ENCODE measurements at places on chromosomes 13 and 19.

DNA sequence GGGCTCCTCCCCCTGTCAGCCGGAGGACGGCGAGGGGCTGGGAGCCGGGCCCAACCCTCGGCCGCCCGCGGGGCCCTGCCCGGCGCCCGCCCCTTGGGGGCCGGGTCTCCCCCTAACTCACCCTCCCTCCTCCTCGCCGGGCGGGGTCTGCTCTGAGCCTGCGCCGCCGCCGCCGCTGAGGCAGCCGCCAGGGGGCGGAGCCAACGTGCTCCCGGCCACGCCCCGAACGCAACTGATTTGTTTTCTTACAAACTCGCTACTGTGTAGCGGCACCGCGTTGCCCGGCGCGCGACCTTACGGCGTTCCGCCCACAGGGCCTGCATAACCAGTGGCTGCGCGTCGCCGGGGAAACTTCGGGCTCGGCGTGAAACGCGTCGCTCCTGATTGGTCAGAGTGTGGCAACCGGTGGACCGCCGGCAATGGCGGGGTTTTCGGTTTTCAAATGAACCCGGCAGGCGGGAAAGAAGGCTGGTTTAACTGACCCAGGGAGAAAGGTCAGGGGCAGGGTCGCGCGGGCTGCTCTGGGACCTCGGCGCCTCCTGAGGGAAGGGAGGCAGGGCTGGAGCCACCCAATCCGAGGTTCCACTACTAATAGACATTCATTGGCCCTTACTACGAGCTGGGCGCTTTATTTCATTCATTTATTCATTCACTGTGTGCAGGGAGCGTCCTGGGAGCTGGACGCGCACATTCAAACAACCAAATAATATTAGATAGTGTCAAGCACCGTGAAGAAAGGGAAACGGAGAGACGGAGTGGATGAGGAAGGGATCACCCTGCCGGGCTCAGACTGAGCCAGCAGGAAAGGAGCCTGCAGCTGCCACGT lies at the start of gene CDKN2D:
TSS of gene CDKN2D (minus strand) at position 154 of the 826 bp plus-strand sequence. CDS start 326 bp downstream, outside the sequence.
- DNase-seq: peak; percentile 99

DNA sequence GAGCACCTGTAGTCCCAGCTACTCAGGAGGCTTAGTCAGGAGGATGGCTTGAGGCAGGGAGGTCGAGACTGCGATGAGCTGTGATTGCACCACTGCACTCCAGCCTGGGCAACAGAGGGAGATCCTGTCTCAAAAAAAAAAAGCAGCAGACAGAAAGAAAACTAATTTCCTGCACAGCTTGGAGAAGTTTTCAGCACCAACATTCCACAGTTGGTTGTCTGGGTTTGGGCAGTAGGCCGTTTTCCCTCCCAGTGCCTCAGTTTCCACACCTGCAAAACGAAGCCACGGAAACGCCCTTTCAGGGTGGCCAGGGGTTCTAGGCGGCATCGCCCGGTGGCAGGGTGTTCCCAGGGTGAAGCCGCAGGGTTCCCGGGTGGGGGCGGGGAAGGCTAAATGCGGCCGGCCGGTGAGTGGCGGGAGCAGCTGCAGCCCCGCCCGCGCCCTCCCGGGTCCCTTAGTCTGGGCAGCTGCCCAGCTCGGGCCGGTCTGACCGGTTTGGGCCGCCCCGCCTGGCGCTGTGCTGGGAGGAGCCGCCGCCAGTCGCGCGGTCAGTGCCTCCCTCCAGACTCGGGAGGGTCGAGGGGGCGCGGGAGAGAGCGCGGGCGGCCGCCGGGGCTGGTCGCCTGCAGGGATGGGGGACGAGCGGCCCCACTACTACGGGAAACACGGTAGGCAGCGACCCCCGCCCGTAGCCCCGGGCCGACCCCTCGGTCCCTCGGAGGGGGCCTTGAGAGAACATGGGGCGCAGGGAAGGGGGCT lies at the start of gene SLC44A2:
TSS of gene SLC44A2 (plus strand) at position 551 of the 759 bp plus-strand sequence. CDS start at position 632, 81 bp downstream.
- DNase-seq: peak; percentile 88

DNA sequence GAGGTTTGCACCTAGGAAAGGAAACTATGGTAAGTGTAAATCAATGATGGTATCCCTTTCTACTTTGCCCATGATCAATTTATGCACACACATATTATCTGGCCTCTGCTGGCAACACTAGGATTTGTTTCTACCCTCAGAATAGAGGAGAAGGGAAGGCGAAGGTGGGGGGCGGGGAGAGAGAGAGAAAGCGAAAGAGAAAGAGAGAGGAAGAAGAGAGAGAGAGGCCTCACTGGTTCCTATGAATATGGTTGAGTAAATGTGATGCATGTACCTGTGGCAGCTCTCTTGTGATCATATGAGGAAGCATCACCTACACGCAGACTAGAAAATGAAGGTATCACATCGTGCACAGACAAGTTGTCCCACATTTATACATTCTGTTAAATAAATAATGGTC lies 882.0 kb upstream of the SLITRK6 start:
- DNase-seq: no peak

- no peak for DNase-seq
Observed at GRCh38 chr19:18663940-18664530, 19.4 kb upstream of the CRTC1 start.

DNA sequence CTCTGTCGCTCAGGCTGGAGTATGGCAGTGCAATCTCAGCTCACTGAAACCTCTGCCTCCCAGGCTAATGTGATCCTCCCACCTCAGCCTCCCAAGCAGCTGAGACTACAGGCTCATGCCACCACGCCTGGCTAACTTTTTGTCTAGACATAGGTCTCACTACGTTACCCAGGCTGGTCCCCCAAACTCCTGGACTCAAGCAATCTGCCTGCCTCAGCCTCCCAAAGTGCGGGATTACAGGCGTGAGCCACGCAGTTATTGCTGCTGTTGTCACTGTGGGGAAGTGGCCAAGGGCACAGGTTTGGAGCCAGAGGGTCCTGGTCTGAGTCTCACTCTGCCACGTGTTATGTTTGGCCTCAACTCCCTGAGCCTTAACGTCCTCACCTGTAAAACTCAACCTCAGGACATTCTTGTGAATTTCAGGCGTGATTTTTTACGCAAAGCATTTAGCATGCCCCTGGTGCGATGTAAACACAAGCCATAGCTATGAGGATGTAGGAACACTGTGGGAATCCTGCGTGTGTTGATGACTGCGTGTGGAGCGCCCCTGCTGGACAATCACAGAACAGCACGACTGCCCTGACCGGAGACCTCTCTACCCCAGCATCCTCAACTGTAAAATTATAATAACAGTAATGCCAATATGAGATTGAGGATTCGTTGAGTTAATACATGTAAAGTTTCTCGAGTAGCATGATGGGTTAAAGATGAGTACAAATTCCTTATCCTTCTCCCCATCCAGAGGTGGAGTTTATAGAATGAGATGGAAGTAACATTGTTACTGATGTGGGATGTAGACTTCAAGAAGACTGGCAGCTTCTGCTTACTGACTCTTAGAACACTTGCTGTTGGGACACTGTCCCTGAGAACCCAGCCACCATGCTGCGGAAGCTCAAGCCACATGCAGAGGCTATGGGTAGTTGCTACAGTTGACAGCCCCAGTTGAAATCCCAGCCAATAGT lies 41.8 kb upstream of the PNMA8B start:
- peak; percentile 38 for DNase-seq

DNA sequence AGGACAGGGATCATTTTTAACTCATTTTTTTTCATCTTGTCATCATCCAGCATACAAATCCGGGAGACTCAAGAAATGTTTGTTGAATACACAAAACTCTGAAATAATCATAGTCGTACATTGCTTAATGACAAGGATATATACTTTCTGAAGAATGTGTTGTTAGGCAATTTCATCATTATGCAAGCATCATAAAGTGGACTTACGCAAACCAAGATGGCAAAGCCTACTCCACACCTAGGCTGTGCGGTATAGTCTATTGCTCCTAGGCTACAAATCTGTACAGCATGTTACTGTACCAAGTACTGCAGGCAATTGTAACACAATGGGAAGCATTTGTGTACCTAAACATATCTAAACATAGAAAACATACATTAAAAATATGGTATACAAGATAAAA lies 264.1 kb downstream of the TSHZ3 start:
- DNase-seq: no peak

GRCh38 chr13:107395927-107396662 lies 819.2 kb downstream of the LIG4 start:
- DNase-seq: no peak

- DNase-seq: no peak
Observed at GRCh38 chr13:110628477-110628793, 13.1 kb downstream of the NAXD start.

- DNase-seq: no peak
Observed at GRCh38 chr13:29486551-29486950, 108.9 kb downstream of the SLC7A1 start.

DNA sequence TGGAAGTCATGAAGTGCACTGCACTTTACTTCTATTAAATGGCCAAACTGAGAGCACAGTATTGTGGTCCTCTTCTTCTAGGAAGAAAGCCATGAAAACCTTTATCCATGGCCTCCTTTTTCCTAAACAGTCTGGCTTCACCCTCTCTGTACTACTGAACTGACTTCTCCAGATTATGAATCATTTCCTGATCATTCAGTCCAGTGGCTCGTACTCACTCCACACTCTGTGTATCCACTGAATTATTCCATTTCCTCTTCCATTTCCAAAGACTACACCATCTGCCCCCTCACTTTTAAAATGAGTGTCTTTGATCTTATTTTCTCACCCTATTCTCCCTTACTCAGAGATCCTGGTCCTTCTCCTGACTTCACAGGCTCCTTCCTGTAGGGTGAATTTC lies 29.7 kb upstream of the FREM2 start:
- DNase-seq: no peak

- no peak for DNase-seq
Observed at GRCh38 chr19:58381460-58382212, 806 bp upstream of the ZNF837 start.

- no peak for DNase-seq
Observed at GRCh38 chr19:18502638-18503294, 19.1 kb downstream of the ELL start.

GRCh38 chr19:7199613-7200533 lies 94.3 kb downstream of the INSR start:
- DNase-seq: peak; percentile 99

- no peak for DNase-seq
Observed at GRCh38 chr19:51168564-51169282, 26.6 kb downstream of the SIGLEC7 start.

DNA sequence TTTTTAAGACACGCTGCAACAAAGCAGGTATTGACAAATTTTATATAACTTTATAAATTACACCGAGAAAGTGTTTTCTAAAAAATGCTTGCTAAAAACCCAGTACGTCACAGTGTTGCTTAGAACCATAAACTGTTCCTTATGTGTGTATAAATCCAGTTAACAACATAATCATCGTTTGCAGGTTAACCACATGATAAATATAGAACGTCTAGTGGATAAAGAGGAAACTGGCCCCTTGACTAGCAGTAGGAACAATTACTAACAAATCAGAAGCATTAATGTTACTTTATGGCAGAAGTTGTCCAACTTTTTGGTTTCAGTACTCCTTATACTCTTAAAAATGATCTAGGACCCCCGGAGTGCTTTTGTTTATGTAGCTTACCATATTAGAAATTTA lies 1.2 kb downstream of the BRCA2 start:
- no peak for DNase-seq

GRCh38 chr19:44748426-44749254 lies at the start of gene BCL3:
Gene BCL3, plus strand, starts transcription at chr19:44748708. Its CDS starts 83 bp downstream, at chr19:44748791.
- DNase-seq: peak; percentile 87

DNA sequence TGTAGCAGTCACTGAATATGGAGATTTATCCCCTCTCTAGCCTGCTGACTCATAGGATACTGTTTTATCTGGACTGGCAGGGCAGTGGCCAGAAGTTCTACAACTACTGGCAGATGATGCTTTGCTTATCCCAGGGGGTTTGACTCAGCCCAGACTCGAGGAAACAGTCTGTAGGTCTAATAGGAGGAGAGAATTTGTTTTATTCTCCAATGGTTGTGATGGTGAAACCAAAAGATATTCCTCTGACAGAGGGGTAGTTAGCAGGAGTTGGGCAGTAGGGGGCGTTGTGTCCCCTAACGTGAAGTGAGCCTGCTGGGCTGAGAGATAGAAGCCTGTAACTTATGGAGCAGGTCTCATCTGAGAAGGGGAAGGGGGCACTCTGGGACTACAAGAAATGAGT lies 74.9 kb downstream of the WTIP start:
- no peak for DNase-seq

DNA sequence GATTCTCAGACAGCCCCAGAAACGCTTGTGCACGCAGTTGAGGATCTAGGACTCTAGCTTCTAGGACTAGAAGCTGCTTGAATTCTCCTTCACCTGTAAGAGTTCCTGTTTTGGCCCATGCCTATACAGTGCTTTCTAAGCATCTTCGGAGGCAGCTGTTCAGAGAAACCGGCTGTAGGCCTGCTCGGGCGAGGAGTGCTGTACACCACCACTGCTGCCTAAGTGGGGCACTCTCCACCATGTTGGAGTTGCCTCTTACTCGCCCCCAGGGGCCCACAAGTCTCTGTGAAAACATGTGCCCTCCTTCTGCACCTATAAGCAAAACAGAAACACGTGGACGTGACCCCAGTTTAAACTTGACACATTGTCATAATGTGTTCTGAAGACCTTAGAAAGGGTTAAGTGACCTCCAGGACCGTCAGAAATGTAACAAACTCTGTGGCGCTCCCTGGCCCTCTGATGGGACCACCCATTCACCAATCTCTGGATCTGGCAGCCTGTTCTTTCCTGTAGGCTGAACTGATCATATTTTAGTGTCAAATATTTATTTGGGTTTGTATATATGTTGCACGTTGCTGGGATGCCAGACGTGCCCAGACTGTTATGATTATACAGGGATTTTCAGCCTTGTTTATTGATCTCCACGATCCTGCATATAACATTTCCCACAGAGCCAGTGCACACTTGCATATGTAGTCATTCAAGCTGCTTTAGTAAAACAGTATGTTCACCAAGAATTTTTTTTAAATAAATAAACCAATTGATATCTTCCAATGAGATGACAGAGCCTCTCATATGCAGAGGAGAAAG lies 60.8 kb downstream of the C13orf42 start:
- no peak for DNase-seq

DNA sequence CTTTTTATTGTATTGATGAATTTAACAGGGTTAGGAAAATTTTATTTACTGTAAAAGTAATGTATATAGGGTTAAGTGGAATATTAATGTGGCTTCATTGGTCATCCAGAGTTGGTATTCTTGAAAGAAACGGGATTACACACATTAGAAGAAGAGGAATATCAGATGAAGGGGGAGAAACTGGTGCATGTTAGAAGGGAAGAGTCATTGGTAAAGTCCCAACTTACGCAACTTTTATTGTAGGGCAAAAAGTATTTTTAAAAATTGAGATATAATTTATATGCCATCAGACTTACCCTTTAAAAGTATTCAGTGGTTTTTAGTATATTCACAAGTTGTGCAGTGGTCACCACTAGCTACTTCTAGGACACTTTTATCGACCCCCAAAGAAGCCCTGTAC lies 47.3 kb downstream of the DNAJC3 start:
- no peak for DNase-seq

- no peak for DNase-seq
Observed at GRCh38 chr13:23140492-23140891, 40.3 kb upstream of the SGCG start.

- DNase-seq: peak; percentile 89
Observed at GRCh38 chr19:44592451-44592890, 20.9 kb upstream of the IGSF23 start.

- DNase-seq: no peak
Observed at GRCh38 chr13:65454403-65454802, 1775.7 kb downstream of the PCDH9 start.
